Activated CD8-positive, alpha-beta memory T cell treated with anti-CD3 and anti-CD28 coated beads for 24 hours (primary cell): ENCODE measurements at places on chromosomes 7 and 10.
A peak's percentile ranks its signal among the peaks of the same experiment; 100 is the strongest.

DNA sequence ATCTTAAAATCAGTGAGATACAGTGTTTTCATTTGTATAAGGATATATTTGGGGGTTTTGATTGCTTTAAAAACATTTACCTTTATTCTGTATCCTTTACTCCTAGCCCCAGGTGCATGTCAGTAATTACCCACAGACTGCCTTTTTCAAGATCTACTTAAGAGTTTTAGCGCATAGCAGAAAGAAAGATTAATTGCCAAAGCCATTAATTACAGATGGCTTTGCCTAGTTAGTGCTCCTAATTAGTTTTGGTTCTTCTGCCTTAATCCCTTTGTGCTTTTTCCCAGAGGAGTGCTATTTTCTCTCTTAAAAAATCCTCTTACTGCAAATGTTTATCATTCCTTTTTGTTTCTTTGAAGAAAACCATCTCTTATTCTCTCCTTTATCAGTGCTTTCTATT is 122.8 kb downstream of the MAPK8 start:
- no peak for DNase-seq

DNA sequence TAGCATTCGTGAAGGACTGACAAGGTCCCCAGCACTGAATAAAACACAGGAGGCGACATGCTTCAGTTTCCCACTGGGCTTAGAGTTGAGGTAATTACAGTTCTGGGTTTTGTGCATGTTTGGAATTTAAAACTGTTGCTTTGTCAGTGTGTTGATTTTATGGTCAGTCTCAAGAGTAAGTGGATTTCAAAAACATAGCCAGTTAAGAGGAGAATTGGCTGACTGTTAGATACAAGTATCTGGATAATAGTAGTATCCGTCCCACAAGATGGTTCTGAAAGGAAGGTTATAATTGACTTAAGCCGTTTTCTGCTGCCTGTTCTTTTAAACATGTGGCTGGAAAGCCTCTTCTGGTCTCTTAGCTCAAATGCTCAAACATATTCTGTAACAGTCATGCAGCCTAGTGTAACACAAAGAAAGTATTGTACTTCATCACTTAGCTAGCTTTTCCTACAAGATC is 170.9 kb downstream of the POLR1F start:
- no peak for DNase-seq

- DNase-seq, result no peak
These were observed 242.5 kb downstream of the VTI1A start for GRCh38 chr10:112689327-112690072.

DNA sequence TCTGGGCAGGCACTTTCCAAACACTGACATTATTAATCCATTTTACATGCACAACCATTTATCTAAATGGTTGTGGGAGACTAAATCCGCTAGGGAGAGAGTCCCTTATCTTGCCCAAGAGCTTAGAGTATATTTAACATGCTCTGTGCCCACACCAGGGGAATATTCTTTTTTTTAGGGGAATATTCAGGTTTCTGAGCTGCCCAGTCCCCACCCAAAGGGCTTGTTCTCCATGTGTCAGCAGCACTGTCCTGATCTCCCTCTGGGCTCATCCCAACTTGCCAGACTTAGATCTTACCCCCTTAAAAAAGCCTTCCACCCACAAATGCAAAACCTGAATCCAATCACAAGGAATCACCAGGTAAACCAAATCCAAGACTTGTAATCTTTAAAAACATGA is 132.1 kb downstream of the ATXN7L1 start:
- no peak for DNase-seq

DNA sequence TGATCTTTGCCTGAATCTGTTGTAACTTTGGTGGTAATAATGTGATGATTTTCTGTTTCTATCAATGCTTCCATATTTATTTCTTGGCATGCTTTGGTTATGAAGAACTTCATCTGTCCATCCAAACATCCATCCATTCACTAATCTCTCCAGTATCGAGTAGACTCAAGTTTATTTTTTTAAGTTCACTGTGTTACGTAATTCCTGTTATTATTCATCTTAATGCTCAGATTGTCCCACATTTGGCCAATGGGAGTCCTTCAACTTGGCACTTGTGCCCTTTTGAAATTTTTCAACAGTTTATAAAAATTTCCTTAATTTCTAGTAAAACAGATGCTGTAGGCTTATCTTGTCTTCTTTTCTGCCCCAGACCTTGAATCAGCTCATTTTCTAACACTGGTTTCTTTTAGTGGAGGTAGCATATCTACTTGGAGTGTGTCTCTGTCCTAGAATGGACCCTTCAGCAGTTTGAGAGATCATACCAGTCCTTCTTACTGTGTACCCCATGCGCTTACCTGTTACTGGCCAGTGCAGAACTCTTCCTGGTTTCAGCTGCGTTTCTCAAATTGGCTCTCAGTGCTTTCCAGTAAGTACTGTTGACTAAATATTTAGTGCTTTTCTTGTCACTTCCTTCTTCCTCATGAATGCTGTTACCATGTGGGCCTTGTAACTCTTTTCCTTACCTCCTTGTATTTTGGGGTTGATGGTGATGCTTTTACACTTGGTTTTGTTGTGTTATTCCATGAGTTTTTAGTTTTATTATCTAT is 100.8 kb downstream of the MLLT10 start:
- no peak for DNase-seq

- no peak for DNase-seq
These were observed 21.6 kb upstream of the WASL start for GRCh38 chr7:123770378-123770777.

DNA sequence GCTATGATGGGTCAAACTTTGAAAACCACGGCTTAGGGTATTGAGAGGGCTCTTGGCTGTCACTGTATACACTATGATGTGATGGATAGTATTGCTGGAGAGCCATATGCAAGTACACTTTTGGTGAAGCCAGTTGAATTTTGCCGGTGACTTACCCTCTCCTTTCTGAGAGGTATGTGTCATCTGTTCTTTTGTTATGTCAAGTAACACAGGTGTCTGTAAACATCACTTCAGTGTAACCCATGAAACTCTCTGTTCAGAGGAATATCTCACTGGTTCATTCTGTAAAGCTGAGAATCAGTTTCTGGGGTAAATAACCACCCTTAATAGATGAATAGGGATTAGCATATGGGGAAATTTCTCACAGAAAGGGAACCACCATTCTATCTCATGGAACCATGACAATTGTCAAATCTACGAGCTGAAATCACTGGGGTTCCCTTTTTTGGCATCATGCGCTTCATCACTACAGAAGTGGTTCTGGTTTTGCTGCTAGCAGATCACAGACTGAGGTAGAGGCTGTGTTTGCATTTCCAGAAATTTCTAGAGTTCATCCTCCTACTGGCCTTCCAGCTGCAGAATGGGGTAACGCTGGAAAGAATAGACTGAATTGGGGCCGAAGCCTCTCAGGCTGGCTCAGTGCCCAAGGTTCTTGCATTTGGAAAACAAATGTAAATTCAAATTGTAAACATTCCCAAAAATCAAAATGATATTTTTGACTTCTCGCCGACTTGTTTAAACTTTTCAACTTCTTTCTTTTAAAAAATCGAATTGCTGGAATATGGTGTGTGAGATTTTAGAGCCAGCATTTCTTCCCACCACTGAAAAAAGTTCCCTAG is 83.3 kb upstream of the CREB5 start:
- DNase-seq, result no peak

DNA sequence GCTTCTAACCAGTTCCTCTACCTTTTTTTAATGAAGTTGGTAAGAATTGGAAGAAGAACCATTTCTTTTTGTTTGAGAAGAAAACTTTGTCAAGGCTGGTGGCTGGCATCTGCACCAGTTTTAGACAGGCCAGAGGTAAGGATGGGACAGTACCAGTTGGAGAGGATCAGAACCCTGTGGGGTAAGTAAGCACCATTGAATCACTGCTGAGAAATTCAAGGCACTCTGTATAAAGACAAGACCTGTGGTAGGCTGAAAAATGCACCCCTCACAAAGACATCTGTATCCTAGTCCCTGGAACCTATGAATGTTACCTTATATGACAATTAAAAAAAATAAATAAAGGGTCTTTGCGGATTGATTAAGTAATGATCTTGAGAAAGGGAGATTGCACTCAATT is 166.7 kb upstream of the NRP1 start:
- no peak for DNase-seq

- no peak for DNase-seq
These were observed 10.7 kb downstream of the GSTO2 start for GRCh38 chr10:104279550-104280259.

DNA sequence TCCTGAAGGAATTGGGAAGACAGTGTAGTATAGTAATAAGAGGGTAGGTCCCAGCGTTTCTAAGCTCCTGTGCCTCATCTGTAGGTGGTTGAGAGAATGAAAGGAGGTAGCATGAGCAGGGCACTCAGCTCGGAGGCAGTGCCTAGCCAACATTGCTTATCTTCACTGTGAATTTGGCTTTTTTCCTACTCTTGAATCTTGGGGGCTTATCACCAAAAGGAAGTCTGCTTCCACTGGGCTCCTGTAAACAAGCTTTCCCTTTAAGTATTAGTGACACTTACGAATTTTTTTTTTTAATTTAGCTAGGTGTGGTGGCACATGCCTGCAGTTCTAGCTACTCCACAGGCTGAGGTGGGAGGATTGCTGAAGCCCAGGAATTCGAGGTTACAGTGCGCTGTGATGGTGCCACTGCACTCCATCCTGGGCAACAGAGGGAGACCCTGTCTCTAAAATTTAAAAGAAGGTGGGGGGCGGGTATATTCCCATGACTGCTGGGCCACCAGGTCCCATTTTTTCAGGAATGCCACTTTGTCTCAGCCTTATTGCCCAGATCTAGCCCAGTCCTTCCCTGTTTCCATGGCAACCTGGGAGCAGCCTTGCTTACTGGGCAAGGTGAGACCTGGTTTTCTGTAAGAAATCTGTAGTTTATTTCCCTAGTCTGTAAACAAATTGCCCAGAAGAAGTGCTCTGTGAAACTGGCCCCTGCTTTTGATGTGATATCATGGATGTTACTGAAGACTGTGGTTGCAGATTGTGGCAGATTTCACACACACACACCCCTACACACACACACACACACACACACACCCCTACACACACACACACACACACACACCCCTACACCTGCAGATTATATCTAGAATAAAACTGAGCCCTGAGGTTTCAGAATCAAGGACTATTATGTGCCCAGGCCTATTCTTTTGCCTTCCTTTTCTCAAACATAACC is 19.4 kb downstream of the OGDH start:
- no peak for DNase-seq

DNA sequence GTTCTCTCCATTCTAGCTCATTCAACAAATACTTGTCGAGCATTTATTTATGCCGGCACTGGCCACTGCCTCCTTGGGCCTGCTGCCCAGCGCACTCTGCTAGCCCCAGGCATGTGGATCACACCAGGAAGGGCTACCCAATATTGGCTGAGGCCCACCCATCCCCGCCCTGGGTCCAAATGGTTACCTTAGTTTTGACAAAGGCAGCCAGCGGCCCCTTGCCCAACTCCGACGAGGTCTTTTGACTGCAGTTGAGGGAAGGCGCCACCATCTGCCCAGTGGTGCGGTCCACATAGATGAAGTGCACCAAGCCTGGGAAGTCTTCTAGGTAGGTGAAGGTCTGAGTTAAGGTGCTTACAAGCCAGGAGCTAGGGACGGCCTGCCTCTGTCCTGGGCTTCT is 7.2 kb upstream of the PYROXD2 start:
- no peak for DNase-seq

DNA sequence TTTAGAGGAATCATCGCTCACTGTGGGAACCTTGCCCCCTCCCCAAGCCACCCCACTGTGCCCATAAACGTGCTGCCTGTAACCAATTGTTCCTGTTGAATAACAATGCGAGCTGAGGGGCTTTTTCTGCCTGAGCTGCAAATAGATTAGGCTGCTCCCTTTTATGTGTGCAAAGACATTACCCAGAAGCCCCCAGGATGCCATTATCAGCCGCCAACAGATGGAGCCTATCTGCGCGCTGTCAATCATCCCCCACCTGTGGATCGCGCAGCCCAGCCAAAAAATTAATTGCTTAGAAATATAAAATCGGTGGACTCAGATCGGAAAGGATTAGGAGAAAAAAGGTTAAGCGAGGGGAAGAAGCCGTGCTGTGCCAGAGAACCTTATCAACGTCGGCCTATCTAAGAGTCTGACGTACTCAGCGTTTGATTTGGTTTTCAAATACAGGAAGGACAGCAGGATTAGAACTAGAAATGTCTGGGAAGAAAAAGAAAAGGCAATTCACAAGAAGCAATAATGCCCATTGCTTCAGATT is 167.3 kb upstream of the MYO3A start:
- DNase-seq, result no peak

DNA sequence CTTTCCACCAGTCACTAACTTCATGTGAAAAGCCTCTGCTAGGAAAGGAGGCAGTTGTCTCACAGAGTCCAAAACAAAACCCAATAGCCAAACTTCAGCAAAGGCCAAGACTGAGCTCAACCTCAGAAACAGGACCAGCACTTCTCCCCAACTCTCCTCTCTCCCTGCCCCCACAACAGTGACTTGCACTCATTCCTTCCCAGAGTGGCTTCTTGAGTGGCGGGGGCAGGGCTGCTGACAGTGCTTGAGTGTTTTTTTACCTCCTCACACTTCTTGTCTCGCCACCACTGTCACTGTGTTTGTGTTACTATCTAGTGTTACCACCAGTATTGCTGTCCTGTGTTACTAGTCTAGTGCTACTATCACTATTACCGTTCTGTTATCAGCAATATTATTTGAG is 206.8 kb downstream of the KLF6 start:
- no peak for DNase-seq

DNA sequence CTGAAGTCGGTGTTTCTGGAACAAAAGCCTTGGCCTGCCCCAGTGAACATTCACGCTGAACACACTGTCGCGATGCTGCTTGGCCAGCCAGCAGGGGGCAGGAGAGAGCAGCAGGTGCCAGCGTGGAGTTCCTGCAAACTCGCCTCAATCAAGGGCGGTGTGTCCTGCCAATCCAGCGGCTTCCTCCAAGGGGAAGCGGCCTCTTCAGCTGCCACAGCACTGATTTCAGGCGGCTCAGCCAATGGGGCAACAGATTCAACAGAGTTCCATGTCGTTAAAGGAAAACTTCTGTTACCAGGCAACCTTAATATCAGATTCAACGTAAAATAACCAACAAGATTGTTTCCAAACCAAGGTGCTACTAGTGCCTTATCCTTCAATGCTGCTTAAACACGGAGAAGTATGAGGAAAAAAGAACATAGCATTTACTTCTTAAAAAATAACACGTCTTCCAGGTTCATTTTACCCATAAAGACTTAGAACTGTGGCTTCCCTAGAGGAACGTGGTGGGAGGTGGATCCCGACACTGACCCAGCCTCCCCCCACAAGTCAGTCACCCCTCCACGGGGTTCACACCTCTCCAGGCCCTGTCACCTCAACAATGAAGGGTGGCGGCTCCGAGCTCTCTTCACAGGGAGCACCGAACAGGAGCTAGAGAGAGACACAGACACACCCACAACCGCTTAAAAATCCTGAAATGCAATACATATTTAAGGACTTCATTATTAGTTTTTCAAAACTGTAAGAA is 178.2 kb downstream of the DIP2C start:
- peak; percentile 92 for DNase-seq

- DNase-seq, result no peak
These were observed 41.1 kb upstream of the DPYSL4 start for GRCh38 chr10:132145521-132146185.

- no peak for DNase-seq
These were observed 409.0 kb downstream of the CDC14C start for GRCh38 chr7:49333180-49333881.
